ENCODE measurements at places on chromosomes 12 and 14. TPM values are rescaled to one million over a fixed set of nuclear protein-coding genes. Genes with fewer than 3 reads are reported as not detected.

DNA sequence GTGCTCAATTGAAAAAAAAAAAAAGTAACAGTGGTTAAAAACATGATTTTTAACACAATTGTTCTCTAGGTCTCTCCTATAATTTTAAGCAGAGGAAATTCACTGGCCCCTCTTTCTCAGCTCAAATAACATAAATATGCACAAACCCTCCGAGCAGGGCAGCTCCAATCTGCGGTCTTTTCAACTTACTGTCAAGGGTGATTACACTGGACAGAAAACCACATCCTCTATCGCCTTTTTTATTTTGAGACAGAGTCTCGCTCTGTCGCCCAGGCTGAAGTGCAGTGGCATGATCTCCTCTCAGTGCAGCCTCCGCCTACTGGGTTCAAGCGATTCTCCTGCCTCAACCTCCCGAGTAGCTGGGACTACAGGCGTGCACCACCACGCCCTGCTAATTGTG, 16.5 kb upstream of the GABARAPL1 start:
- no peak for DNase-seq

DNA sequence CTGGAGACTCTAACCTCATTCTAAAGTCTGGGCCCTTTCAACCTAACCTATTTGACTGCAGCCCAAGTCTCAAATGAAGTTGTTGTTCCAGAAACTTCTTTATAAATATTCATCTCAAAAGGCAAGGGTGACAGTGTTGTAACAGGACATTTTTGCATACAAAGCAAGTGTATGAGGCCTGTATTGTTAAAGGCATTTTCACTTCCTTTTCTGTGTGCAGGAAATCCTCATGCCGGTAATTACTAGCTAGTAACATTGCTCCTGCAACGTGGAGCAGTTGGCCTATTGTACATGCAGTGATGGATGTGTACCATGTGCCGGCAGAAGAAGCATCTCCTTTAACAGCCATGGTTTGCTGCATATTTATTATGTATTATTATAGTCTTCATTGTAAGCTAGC, 156.5 kb upstream of the RMST start:
- DNase-seq = no peak

DNA sequence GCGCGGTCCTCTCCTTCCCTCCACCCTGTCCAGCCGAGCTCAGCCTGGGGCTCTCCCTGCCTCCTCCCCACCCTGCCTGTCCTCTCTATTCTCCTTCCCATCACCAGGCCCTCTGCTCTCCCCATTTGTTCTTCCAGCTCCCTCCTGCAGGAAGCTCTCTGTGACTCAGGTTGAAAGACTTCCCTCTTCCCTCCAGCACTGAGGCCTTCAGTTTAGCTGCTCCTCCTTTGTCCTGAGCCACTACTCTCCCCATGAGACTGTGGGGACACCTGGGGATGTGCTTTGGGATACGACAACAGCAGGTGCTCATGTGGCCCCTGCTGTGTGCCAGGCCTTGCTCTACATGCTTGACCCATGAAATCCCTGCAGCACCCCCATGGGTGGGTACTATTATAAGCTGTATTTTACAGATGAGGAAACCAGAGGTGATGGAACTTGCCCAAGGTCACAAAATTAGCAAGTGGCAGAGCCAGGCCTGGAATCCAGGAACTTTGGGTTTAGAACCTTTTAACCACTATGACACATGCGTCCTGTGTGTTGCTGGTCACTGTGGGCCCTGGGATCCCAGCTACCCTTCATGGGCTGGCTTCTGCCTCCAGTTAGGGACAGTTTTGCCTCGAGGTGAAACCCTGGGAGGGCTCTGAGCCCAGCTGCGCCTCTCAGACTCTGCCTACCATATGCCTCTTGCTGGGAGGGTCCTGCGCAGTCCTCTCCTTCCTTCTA, 5.5 kb downstream of the KRT80 start:
- DNase-seq = no peak

DNA sequence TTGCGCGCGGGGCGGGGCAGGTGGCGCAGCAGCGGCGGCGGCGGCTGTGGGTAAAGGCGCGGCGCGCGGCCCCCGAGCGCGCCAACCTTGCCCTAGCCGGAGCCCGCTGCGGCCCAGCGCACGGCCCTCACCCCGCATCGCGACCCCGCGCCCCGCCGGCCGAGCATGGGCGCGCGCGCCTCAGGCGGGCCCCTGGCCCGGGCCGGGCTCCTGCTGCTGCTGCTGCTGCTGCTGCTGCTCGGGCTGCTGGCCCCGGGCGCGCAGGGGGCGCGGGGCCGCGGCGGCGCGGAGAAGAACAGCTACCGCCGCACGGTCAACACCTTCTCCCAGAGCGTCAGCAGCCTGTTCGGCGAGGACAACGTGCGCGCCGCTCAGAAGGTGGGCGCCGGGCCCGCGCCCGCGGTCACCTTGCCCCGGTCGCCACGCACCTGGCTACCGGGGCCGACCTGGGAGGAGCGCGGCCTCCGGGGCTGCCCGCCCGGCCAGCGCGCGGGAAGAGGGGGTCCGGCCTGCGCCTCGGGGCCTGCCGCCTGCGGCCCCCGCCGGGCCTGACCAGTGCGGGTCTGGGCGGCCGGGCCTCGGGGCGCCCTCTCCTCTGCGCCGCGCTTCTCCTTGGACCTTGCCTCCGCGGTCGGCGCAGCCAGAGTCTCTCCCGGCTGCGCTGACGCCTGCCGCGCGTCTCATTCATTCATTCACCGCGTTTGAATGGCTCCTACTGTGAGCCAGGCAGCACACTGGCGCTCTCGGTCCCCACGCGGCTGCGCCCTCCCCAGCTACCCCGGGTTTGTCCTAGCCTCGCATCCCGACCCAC, at the start of gene BRI3BP:
TSS of gene BRI3BP (plus strand) at position 20 of the 811 bp plus-strand sequence. CDS start at position 166, 146 bp downstream.
- no peak for DNase-seq

DNA sequence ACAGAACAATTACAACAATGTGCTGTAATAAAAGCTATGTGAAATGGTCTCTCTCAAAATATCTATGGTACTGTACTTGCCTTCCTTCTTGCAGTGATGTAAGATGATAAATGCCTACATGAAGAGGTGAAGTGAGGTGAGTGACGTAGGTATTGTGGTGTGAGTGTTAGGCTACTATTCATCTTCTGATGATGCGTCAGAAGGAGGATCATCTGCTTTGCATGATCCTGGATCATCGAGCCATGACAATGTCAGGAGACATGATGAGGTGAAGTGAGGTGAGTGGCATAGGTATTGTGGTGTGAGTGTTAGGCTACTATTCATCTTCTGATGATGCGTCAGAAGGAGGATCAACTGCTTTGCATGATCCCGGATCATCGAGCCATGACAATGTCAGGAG, 105.8 kb downstream of the KCNC2 start:
- no peak for DNase-seq

DNA sequence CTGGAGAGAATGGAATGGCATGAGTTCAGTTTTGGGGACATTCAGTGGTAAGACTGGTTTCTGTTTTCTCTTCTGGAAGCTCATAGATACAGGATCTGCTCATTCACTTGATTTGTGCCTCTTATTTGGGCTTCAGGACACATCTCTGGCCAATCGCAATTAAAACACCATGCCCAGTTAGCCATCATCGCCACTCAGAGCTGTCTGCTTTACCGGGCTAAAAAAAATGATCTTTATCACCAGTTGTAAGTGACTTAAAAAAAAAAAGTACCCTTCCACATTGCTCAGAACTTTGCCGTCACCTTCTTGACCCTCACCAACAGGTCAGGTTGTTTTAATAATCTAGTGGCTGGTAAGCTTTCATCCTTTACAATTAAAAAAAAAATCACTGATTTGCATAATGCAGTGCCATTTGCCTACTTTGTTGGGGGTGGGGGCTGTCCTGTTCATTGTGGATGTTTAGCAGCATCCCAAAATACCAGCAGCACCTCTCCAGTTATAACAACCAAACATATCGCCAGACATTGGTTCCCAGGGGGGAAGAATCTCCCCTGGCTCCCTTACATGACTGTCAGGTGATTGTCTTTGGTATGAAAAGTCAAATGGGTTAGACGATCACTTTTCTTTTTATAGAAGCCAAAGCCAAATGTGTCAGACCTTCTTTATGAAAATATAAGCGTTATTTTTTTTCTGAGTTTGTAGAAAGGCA, 150.1 kb downstream of the PRKCH start:
- no peak for DNase-seq

The FGF6 gene
- not detected for total RNA-seq

DNA sequence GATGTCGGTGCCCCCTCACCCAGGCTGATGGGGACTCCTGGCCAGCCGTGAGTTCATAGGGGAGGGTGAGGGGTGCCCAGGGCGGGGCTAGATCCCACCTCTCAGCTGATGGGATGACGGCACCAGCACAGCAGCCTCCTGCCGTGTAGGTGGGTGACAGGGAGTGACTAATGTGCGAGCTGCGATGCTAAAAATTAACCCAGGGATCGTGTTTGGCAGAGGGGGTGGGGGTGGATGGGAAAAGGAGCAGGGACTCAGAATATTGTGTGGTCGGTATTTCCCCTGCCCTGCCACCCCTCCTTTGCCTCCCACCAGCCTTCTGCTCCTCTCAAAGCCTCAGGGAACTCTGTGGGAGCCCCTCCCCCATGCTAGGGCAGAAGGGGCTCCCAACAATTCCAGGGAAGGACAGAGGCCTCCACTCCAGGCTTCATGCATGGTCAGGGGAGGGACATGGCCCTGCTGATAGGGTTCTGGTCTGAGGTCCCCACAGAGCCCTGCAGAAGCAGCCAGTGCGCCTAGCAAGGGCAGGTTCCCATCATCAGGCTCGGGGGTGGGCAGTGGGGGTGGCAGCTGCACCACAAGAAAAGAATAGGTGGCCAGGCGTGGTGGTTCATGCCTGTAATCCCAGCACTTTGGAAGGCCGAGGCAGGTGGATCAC, 12.5 kb downstream of the TAMALIN start:
- DNase-seq = peak; percentile 63

GRCh38 chr14:37584211-37585100, 10.6 kb downstream of the FOXA1 start:
- no peak for DNase-seq

GRCh38 chr14:99678198-99678597, 5.9 kb upstream of the CYP46A1 start:
- DNase-seq = no peak

DNA sequence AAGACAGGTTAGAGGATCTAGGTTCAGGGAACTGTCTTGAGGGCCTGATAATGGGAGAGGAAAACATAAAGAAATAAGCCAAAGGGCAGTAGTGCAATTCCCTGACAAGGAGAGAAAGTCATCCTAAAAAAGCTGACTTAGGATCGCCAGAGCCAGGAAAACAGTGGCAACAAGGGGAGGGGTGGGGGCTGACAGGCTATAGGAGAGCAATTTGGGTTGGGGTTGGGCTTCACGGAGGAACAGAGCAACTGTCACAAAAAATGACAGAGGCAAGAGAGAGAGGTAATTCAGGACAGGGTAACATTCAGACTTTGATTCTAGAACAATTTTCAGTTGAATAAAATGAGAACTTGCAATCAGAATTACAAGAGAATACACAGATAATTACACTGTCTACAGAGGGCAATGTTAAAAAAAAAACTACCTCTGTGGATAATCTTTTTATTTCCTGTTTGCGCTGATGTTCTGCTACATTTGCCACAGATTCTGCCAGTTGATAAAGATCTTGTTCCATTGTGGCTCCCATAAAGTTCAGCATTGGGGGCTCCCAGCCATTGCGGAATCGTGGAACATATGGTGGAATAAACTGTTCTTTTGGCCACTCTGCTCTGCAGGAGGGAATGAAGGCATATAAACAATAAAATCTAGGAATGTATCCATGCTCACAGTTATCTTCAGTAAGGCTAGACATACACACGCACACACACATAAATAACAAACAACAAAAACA, 138.6 kb downstream of the EPS8 start:
- no peak for DNase-seq

GRCh38 chr12:51005671-51006070, 20.5 kb downstream of the SLC11A2 start:
- no peak for DNase-seq

The BCL11B gene
- 0.28 TPM for total RNA-seq

GRCh38 chr12:121693155-121693687, 19.3 kb upstream of the TMEM120B start:
- DNase-seq = no peak

GRCh38 chr12:54173066-54173726, 15.6 kb downstream of the SMUG1 start:
- DNase-seq = peak; percentile 70

GRCh38 chr14:44653641-44654040, 146.6 kb upstream of the FSCB start:
- DNase-seq = no peak

- DNase-seq = no peak
Measured at GRCh38 chr12:47813511-47814196, 6.0 kb downstream of the HDAC7 start.

GRCh38 chr12:29726321-29726692, 57.4 kb downstream of the TMTC1 start:
- no peak for DNase-seq

DNA sequence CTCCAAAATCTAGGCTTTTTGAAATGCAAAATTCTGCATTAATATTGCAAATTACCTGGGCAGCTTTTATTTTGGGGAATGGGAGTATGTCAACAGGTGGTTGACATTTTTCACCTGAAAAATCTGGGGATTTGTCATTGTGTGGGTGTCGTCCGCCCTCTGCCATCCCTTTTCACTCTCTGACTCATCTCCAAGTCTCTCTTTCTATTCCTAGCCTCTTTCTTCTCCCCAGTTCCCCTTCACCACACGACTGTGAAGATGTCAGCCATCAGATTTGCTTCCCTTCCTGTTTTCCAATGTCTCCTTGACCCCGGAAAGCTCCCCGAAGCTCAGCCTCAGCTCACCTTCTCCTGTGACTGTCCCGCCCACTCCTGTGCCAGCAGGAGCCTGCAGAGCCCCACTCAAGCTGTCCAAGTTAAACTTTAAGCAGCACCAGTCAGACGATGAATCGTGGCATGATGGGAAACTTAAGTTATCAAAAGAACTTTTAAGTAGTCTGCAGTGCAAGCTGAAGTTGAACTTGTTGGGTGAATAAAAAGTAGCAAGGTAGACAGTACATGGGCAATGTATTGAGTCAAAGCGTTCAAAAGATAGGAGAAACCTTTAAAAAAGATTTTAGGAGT, 590.2 kb downstream of the VRK1 start:
- DNase-seq = no peak

The AQP5 gene
- not detected for total RNA-seq

The C3AR1 gene
- 6.6 TPM for total RNA-seq

DNA sequence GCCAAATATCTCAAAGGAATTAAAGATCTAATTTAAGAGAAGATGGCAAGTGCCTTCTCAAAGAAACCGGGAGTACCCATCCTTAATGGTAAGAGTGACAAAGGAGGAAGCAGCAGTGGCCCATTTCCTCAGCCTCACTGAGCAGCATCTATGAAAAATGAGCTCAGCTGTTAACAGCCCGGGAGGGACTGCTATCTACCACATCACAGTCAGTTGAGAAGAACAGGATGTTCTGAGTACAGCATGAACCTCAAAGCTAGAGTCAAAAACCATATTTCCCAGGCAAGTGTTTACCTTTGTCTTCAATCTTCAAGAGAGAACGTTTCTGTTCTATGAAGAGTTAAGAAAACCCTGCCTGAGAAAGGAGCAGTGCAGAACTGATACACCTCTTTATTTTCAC, 115.0 kb downstream of the BTG1 start:
- DNase-seq = peak; percentile 86

GRCh38 chr12:77601069-77601468, 229.6 kb upstream of the NAV3 start:
- DNase-seq = no peak

The USP5 gene
- total RNA-seq = 37.1 TPM
